ENCODE measurements at places on chromosomes 1 and 21.
A peak's percentile ranks its signal among the peaks of the same experiment; 100 is the strongest.

DNA sequence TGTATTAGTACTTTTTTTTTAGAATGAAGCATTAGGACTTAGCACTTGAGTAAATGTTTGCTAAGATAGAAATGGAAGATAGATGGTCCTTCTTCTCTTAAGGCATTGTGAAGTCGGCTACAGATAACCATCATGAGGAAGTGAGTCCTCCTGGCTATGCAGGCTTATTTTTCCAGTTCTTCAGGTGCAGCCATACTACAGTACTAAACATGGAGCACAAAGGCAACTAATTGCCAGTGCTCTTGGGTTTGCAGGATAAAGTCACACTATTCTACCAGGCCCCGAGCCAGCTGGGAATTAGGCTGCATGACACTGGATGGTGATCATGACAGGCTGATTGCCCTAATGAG, 197.3 kb upstream of the SGIP1 start:
- no peak for DNase-seq

DNA sequence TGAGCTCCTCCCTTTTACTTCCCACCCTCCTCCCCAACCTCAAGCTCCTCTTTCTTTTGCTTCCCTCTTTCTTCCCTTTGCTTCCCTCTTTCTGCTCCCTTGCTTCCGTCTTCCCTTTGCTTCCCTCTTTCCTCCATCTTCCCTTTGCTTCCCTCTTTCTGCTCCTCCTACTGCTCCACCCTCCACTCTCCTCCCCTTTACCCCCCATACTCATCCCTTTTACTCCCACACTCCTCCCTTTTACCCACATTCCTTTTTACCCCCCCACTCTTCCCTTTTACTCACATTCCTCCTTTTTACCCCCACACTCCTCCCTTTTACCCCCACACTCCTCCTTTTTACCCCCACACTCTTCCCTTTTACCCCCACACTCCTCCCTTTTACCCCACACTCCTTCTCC, 30.2 kb downstream of the PGBD5 start:
- no peak for DNase-seq

DNA sequence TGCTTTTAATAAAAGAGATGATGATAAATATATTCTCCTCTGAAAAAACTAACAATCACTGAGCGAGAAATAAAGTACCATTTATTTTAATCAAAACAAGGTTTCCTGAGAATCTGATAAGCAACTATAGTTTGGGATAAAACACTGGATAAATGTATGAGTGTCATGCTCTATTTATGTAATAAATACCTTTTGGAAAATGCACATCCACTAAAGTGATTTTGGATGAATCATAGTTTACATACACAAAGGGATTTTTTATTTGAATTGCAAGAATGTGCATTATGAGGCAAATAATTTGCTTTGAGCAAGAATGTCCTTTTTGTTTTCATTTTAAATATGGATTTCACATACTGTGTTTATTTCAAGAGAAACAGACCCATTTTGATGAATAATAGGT, 1483.5 kb downstream of the MRPL39 start:
- no peak for DNase-seq

DNA sequence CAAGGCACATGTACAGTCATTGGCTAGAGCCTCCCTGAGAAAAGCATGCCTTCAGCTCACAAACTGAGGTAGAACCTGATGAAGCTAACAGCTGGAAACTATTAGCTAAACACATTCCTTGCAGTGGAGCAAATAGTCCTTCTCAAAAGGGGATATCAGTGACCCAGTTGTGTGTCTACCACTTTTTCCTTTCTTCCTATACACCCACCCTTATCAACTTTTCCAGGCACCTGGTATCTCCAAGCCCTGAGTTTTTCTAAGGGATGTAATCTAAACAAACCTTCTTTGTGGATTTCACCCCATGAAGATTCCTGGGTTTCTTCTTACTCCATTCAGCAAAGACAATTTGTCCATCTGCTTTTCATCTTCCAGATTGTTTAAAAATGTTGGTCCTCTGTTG, 10.5 kb upstream of the ZSWIM5 start:
- DNase-seq, result no peak

- DNase-seq, result no peak
Measured at GRCh38 chr1:247962911-247963588, 2.0 kb upstream of the OR2AK2 start.

DNA sequence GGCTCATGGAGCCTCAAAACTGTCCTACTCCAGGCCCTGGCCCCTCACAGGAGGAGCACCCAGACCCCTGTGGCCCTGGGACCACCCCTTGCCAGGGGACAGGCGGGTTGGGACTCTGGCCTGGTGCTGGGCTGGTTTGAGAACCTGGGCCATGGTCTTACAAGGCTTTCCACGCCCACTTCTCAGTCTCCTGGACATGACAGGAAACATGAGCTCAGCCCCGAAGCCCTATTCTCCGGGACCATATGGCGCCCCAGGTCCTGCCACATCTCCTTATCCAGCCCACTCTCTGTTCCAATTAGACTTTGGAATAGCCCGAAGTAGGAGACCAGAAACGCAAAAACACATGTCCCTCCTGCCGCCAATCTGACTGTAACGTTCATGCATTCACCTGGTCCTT, 47.9 kb downstream of the KCNAB2 start:
- no peak for DNase-seq

DNA sequence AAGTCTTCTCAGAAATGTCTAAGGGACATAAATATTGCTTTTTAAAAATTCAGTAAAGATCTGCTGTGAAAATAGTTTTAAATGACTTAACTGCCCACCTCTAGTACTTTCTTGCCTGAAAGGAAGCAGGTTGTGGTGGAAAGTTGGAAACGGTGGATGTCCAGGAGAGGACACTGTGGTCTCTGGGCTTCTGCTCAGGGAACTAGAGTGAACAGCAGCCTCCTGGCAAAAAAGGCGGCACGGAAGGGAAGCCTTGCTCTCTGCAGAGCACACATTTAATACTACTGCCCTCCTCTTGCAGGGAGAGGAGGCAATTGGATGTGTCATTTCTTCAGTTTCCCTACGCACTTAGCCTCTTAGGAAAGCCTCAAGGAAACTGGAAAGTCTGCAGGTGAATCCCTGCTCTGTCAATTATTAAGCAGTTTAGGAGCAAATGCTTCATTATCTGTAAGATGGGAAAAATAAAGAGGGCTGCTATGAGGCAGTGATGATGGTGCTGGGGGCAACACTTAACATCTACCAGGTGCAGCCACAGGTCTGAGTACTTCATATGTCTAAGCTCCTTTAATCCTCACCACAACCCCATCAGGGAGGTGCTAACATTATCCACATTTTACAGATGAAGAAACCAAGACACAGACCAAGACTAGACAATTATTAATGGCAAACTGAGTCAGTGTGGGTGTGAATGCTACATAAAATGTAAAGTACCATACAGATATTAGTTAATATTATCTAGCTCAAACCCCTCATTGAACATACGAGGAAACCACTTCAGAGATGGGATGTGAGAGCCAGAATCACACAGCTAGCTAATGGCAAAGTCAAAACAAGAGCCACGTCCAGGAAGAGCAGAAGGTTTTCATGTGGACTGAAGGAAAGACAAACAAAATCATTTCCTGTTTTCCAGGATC, 108.9 kb upstream of the ADAR start:
- no peak for DNase-seq

DNA sequence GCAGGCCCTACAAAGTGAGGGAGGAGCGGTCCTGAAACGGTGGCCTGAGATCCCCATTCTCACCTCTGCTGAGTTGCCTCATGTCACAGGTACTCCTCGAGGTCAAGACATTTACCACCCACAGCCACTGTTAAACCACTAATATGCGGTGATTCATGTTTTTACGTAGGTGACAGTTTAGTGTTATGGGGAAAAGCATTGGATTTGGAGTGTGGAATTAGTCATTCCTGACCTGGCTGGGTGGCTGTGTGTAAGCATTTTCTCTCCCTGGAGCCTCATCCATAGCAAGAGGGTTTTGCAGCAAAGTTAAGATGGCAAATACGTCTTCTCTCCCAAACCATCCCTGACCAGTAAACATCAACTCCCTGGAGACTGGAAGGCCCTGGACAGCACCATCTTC, 57.8 kb upstream of the KCNJ6 start:
- no peak for DNase-seq

- DNase-seq, result no peak
Measured at GRCh38 chr21:34331726-34332125, 32.1 kb upstream of the KCNE2 start.

DNA sequence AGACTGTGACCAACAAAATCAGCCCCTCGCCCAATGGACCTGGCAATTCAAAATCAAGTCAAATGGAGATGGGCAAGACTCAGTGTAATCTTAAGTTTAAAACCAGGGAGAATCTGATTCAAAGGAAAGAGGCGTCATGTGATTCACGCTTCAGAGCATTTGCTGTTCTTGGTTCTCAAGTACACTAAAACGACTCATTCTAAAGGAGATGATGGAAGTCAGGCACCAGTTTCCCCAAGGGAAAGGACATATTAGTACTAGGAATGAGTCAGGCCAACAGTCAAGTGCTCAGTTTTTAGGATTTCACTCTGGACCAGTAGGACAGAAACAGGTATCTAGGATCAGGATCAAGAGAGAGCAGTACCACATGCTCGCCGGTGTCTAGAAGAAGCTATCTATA, 429.6 kb downstream of the PLPP3 start:
- no peak for DNase-seq

DNA sequence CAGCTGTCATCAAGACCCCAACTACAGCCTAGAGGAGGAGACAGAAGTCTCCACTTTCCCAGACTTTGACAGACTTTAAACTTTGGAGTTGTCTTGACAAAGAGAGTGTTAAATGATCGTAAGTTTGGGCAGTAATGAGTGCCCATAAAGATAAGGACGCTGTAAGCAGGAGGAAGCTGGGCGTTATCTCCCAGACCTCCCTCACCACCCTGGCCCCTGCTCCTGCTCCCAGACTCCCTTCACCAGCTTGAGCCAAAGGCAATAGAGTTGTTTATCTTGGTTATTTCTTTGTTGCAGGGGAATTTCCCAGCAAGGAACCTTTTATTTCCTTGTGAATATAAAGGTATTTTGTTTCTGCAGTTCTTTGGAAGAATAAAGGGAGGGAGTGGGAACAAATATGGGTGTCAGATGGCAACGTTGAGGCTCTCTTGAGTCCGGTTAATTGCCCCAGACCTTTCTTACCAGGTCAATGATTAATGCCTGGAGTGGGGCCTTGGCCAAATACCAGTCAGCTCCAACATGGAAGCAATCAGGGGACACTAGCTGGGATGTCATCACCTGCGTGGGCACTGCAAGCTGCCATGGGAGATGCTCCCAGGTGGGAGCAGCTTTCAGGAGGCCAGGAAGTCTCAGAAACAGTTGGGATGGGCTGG, 4.4 kb downstream of the PIGR start:
- no peak for DNase-seq

GRCh38 chr1:234281826-234282489, 91.3 kb upstream of the COA6 start:
- DNase-seq, result peak; percentile 25
